Suppressor macrophage treated with lipopolysaccharide for 1 hour (primary cell): ENCODE measurements at places on chromosomes 1 and 21.

DNA sequence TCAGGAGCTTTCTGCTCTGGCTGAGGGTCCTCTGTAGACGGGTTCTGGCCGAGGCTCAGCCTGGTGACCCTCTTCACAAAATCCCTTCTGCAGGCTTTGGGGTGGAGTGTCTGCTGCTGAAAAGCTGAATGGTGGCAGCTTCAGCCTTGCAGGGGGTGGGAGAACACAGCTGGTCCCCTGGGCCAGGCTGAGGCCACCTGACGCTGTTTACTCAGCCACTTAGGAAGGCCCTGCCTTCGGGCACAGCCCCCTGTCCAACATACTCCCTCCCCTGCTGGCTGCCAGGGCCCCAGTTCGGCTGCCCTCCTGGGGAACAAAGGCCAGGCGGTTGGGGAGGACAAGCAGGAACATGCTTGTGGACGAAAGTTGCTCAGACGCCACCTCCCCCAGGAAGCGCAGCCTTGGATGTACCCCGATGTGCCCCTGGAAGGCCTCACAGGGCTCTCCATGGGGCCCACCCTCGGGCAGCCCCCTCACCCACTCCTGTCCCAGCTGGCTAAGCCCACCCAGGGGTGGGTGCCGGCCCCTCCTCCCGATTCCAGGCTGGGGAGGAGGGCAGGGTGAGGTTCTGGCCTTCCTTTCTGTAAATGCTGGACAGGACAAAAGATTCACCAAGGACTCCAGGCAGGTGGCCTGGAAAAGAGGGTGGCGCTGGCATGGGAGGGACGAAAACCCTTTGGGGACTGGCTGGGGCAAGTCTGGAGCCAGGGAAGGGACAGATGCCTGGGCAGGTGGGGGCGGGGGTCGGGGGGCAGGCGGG is at the start of gene ANKRD65:
Gene ANKRD65 (minus strand): TSS at position 130 of the 760 bp plus-strand sequence. CDS start 271 bp downstream, outside the sequence.
- no peak for DNase-seq

GRCh38 chr1:208421486-208421885 is 177.3 kb upstream of the PLXNA2 start:
- DNase-seq = no peak

- DNase-seq = peak; percentile 74
Measured at GRCh38 chr1:209398313-209398991, 185.1 kb upstream of the CAMK1G start.

DNA sequence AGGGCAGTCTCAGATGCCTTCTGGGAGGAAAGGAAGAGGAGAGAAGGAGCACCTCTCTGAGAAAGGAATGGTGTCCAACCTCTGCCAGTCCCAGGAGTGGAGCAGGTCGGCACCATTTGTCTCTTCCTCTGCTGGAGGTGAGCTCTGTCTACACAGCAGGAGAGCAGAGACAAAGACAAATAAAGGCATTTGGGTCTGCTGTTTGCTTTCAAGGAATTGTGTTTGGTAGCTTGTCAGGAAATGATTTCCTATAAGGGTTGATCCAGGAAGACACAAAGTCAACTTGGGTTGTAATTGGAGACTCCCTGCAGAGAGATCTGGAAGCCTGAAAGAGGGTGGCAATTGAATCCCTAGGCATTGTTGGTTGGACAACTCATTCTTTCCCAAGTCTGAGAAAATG is 34.5 kb upstream of the PLXNA2 start:
- DNase-seq = no peak

DNA sequence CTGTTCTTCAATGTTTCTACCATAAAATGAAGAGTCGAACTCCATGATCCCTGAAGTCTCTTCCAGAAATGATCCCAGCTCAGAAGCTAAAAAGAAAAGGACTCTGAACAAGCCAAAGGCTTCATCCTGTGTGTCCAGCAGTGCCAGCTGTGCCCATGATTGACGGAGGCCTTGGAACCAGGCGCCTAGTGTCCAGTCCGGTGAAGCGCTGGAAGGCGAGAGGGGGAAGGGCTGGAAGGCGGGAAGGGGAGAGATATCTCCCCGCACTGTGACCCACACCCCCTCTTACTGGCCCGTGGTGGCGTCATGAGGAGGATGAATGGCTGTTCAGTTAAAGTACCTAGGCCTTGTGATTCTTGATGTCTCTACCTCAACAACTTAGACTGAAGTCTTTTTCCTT is 10.4 kb upstream of the PLEKHA6 start:
- DNase-seq = no peak

DNA sequence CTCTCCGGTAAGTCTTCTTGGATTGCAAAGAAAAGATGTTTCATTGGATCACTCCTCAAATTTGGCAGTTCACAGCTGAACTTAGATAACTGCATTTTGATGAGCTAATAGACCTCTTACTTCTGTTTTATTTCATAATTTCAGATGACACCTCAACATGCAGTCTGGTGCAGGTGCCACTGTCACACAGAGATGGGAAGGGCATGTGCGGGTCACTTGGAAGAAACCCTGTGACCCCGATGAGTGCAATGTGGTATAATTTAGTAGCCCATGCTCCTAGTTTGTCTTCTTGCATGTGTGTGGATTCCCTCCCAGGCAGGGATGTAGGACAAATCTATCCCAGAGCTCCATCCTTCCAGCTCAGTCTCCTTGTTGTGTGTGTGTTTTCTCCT is 481 bp upstream of the SLAMF1 start:
- DNase-seq = no peak

GRCh38 chr1:208445758-208446203 is 201.6 kb upstream of the PLXNA2 start:
- no peak for DNase-seq

DNA sequence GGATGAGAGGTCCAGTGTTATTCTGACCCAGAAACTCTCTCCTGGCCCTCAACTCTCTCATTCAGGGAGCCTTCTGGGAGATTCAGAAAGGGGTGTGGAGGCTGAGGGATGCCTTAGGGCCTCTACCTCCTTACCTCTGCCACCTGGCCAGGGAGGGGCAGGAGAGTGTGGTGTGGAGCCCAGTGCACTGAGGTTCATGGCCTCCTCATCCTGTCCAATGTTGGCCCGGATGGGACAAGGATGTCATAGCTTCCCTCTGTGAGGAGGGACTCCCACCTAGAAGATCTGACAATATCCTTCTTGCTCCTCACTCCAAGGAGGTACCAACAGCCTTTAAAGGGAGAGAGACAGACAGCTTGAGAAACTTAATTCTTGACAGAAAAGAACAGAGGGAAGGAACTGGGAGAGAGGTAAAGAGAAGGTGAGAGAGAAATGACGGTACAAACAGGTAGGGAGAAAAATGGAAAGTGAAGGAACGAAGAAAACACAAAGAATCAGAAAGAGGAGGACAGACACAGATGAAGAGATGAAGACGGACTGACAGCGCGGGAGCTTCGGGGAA is 779 bp downstream of the BEND5 start:
- no peak for DNase-seq

GRCh38 chr1:245245021-245245667 is 90.4 kb downstream of the KIF26B start:
- DNase-seq = no peak

DNA sequence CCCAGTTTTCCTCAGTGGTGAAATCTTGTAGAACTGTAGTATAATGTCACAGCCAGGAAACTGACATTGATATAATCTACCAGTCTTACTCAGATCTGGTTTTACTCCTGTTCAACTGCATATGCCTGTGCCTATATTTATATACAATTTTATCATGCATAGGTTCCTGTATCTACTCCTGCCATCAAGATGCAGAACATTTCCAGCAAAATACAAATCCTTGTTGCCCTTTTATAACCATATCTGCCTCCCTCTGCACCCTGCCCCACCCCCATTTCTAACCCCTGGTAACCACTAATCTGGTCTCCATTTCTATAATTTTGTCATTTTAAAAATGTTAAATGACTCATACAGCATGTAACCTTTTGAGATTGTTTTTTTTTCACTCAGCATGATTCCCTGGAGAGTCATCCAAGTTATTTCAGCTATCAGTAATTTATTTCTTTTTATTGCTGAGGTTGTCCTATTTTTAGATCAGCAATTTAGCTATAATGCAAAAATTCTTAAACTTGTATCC is 8.1 kb downstream of the UTP25 start:
- no peak for DNase-seq

DNA sequence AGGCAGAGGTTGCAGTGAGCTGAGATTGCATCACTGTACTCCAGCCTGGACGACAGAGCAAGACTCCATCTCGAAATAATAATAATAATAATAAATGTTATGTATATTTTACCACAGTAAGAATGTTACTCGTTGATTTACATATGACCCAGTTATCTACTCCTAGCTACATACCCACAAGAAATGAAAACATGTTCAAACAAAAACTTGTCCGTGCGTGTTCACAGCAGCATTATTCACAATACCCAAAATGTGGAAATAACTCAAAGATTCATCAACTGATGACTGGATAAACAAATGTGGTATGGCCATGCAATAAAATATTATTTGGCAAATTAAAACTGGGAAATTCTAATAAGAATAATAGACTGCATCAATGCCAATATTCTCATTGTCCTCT is 31.7 kb upstream of the ENSA start:
- DNase-seq = no peak

- no peak for DNase-seq
Measured at GRCh38 chr1:86812286-86812685, 101.6 kb downstream of the SELENOF start.

- DNase-seq = no peak
Measured at GRCh38 chr1:192980856-192981255, 78.3 kb downstream of the UCHL5 start.

- DNase-seq = no peak
Measured at GRCh38 chr21:35303085-35303484, 254.0 kb upstream of the RUNX1 start.

GRCh38 chr1:87334351-87335174 is 5.9 kb downstream of the LMO4 start:
- peak; percentile 12 for DNase-seq

GRCh38 chr1:54354899-54355298 is 51.3 kb downstream of the SSBP3 start:
- DNase-seq = no peak

GRCh38 chr1:76237211-76237610 is 162.7 kb downstream of the ST6GALNAC3 start:
- no peak for DNase-seq
